ENCODE measurements at places on chromosomes 13 and 19.

- no peak for DNase-seq
These were observed 356.5 kb downstream of the NALCN start for GRCh38 chr13:101059793-101060192.

GRCh38 chr19:19662871-19663255, 613 bp downstream of the ATP13A1 start:
- no peak for DNase-seq

- no peak for DNase-seq
These were observed 352.4 kb downstream of the KLF5 start for GRCh38 chr13:73411067-73411809.

DNA sequence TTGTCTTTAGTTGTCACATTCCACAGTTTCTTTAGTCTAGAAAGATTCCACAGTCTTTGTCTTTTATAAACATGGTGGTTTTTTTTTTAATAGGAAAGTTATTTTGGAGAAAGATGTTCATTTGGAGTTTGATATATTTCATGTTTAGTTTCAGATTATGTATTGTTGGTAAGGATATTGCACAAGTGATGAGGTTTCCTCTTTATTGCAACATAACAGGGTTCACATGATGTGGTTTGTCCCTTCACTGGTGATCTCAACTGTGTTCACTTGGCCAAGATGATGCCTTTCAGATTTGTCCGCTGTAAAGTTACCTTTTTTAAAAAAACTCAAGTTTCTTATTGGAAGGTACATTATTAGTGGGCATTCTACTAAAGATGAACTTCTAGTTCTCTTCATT, 3.2 kb downstream of the ZNF230 start:
- DNase-seq: no peak

GRCh38 chr13:36841391-36841790, 22.4 kb downstream of the RFXAP start:
- no peak for DNase-seq

DNA sequence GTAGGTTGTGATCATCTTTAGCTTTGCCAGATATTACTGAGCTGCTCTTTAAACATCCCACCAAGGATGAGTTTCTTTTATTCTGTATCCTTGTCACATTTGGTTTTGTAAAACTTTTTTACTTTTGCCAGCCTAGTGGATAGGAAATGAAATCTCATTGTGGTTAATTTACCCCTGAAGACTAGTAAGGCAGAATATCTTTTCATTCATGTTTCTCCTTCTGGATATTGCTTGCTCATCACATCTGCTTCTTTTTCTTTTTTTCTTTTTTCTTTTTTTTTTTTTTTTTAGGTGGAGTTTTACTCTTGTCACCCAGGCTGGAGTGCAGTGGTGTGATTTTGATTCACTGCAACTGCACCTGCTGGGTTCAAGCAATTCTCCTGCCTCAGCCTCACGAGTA, 31.3 kb downstream of the SIPA1L3 start:
- no peak for DNase-seq

DNA sequence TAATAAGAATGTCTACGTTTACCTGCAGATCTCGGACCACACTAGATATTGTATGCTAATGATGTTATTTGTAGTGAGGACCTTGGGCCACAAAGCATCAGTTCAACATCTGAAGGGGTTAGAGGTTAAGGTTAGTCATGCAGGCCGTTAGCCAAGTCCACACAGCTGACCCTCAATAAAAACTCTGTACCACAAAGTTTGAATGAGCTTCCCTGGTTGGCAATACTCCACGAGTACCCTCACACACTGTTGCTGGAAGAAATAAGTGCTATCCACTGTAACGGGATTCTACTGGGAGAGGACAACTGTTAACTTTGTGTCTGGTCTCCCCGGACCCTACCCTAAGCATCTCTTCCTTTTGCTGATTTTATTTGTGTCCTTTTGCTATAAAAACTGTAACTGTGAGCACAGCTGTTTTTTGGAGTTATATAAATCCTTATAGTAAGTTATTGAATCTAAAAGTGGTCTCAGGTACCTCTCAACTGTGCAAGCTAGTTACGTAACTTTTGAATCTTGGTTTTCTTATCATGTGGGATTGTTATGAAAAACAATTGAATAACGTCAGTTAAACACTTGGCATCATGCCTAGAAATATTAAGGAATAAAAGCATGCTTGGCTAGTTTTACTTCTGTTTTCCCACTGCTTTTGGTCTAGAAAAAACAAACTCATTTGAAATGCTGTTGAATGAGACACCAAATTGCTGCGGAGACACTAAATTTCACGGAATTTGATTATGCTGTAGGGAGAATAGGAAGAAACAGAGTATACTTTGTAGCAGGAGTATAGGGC, 181.5 kb downstream of the DNAJC3 start:
- no peak for DNase-seq

GRCh38 chr13:20331419-20331818, 99.3 kb upstream of the GJB6 start:
- no peak for DNase-seq

DNA sequence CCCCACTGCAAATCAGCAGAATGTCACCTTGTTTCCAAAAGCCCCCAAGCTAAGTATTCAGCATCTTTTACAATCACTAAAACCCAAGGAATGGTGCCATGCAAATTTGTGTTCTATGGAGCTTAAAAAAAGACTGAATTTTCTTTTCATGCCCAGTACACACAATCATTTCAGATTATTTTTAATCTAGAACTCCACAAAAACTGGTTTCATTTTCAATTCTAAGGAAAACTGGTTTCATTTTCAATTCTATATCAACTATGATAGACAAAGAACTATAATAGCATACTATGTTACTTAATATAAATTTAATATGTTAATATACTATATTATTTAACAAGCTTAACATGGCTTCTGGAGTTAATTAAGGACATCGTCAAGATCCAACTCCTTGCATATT, 88.4 kb upstream of the DOCK9 start:
- DNase-seq: no peak

- no peak for DNase-seq
These were observed 30.2 kb downstream of the TMED1 start for GRCh38 chr19:10805758-10806247.

GRCh38 chr13:45747071-45747470, 45.0 kb downstream of the CBY2 start:
- DNase-seq: no peak

DNA sequence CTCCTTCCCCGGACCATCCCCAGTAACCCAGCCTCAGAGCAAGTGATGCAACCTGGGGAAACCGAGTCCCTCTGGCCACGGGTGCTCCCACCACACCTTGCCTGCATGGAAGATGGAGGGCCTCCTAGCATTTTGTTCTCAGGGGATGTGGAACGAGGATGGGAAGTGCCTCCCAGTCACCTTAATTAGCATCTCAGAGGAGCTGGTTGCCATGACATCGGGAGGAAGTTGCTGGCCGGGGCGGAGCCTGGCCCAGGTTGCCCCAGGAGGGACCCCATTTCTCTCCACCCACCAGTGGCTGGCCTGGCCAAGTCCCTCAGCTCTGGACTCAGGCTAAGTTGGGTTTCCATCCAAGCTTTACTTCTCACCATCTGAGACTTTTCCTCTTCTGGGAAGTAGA, 24.1 kb upstream of the PTPRS start:
- DNase-seq: no peak

DNA sequence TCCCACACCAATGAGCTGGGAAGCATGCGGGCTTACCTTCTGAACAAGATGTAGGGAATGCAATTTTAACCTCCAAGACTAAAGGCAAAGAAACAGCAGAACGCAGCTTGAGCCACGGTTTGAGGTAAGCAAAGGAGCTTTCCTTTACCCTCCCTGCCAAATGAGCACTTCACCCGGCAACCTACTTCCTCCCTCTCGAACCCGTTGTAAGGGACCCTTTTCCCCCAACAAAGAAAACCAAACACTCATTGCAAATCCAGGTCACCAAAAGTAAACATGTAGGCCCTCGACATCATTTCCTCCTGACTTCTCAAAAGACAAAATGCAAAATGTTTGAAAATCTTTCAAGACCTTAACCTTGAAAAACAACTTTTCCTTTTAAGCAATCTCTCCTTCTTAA, 65.3 kb downstream of the ABCC4 start:
- no peak for DNase-seq

DNA sequence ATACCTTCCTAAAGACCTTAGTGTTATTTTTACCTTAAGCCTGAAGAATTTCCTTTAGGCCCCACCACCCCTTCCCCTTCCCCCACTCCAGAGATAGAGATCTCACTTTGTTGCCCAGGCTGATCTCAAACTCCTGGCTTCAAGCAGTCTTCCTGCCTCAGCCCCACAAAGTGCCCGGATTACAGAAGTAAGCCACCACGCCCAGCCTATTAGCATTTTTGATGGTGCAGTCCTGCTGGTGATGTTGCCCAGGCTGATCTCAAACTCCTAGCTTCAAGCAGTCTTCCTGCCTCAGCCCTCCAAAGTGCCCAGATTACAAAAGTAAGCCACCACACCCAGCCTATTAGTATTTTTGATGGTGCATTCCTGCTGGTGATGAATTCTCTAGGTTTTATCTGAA, 22.0 kb downstream of the ZNF567 start:
- DNase-seq: no peak

DNA sequence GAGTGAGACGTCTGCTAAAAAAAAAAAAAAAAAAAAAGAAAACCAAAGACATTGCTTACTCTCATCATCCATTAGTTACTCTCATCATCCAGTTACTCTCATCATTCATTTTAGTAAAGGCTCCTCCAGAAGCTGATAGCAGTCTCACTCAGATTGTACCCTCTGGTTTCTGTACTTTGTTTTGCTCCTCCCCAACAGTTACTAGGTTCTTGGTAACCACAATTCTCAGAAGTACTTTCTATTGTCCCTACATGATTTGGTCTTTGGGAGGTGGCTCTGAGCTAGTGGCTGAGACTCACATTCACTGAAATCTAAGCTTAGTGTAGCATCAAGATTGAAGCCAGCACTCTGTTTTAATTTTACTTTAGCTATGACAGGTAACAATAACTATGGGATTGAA, 14.3 kb downstream of the ERICH4 start:
- no peak for DNase-seq

DNA sequence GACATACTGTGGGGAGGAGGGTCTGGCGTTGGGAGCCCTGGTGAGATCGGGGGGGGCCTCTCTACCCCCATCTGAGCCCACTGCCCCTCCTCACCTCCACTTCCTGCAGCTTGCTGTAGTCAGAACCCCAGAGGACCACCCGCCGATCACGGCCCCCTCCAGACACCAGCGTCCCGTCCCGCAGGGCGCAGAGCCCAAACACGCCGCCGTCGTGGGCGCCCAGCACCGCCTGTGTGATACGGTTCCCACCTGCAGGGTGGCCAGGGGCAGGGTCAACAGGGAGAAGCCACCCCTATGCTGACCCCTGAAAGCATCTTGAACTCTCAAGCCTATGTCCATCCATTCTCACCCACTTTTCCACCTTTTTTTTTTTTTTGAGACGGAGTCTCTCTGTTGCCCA, 17.8 kb downstream of the EML2 start:
- DNase-seq: no peak

GRCh38 chr19:58237324-58237723, 8.6 kb downstream of the ZNF544 start:
- DNase-seq: no peak

GRCh38 chr13:107742544-107742943, 472.8 kb downstream of the LIG4 start:
- no peak for DNase-seq

DNA sequence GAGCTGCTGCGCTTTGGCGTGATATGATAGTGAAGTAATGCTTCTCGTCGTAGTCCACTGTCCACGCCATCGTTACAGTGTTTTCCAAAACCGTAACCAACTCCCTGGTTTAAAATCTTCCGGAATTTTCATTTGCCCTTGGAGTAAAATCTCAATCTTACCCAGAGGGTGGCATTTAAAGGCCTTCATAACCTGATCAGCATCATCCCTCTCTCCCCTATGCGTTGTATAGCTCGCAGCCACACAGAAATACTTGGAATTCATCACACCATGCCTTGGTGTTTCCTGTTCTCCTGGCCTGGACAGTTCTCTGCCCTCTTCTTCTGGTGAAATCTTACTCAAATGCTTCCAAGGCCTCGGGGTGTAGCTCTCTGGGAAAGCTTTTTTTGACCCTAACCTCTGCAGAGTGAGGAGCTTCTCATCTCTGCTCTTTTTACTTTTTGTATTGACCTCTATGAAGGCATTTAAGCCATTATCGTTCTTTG, 839 bp downstream of the MPHOSPH8 start:
- no peak for DNase-seq

DNA sequence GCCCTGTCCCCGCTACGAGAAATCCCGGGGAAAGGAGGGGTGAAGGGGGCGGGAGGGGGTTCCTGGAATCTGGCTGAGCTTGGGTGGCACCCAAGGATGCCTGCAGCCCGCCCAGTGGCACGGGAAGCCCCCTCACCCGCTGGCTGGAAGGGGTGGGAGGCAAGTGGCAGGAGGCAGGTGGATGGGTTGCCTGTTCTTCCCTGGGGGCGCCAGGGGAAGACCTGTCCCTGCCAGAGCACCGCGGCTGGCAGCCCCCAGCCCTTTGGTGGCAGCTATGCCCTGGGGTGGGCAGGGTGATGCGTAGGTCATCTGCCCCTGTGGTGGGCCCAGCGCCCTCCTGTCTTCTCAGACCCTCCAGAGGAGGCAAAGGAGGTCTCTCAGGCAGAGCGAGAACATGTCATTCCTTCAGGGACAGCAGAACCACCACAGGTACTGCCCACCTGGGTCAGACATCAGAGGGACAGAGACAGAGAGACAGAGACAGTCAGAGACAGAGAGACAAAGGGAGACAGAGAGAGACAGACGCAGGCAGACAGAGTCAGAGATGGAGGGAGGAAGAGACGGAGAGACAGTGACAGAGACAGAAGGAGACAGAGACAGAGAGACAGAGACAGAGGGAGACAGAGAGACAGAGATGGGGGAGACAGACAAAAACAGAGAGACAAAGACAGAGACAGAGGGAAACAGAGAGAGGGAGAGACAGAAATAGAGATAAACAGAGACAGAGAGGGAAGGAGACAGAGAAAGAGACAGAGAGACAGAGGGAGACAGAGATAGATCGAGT, 36.7 kb downstream of the EFNA2 start:
- no peak for DNase-seq

DNA sequence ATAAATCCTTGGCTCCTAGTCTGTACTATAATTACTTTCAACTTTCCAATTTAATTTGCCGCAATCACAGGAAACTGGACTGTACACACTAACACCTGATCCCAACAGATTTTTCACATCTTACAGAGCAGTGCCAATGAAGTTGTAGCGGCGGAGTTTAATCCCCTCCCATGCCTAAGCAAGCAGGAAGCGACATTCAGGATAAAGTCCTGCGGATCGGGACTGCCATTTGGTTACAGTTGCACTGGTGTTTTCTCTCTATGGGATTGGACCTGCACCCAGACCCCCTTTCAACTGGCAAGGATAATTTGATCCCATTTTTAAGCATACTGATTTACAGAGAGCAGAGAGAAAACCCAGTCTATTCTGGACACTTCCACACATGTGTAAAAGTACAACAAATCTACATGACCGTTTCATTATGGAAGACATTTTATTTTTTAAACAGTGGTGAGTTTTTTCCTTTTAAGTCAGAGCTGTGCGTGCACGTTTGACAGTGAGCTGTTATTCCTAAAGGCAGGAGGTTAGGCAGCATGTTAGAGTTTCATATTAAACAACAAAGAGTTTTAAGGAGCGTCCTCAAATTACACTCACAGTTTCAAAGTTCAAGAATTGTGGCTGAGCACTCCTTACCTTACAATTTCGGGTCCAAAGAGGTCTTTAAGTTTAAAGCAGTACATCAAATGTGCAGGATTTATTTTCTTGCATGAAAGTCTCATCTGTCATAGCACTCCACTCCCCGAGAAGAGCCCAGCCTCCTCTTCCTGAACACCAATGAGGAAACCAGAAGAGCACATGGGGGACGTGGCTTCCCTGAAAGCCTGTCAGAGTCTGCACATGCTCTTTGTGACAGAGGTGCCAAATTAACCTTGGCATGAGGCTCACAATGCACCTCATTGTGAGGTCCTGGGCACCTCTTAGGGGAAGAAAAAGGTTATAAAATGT, 141.6 kb upstream of the RFC3 start:
- no peak for DNase-seq

Data from progenitor cell of endocrine pancreas (in vitro differentiated cells).